ENCODE measurements at places on chromosomes 12 and 14.

DNA sequence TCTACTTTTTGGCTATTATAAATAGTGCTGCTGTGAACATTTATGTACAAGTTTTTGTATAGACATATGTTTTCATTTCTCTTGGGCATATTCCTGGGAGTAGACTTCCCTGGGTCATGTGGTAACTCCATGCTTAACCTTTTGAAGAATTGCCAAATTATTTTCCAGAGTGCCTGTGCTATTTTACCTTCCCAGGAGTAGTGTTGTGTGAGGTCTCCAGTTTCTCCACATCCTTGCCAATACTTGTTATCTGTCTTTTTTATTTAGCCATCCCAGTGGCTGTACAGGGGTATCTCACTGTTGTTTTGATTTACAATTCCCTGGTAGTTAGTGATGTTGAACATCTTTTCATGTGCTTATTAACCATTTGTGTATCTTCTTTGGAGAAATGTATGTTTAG, 18.9 kb downstream of the UBE3B start:
- H3K36me3 ChIP-seq = peaks cover 45% of the 10 kb centered on the region
- no peak overlapping the region for H3K4me3 ChIP-seq
- no peaks in the 10 kb centered on the region for H3K27me3 ChIP-seq
- peaks cover 2% of the 10 kb centered on the region for H3K4me1 ChIP-seq

GRCh38 chr12:52270541-52271070, 3.8 kb upstream of the KRT86 start:
- no peak for DNase-seq
- peaks cover 10% of the 10 kb centered on the region for H3K27me3 ChIP-seq
- H3K4me3 ChIP-seq = no peak overlapping the region
- no peak overlapping the region for H3K27ac ChIP-seq

- H3K27ac ChIP-seq = no peak overlapping the region
- no peak for DNase-seq
- H3K27me3 ChIP-seq = peaks cover 3% of the 10 kb centered on the region
- no peak overlapping the region for H3K4me3 ChIP-seq
- no peaks in the 10 kb centered on the region for H3K36me3 ChIP-seq
- H3K4me1 ChIP-seq = no peaks in the 10 kb centered on the region
Measured at GRCh38 chr14:94964931-94965330, 192.4 kb downstream of the DICER1 start.

DNA sequence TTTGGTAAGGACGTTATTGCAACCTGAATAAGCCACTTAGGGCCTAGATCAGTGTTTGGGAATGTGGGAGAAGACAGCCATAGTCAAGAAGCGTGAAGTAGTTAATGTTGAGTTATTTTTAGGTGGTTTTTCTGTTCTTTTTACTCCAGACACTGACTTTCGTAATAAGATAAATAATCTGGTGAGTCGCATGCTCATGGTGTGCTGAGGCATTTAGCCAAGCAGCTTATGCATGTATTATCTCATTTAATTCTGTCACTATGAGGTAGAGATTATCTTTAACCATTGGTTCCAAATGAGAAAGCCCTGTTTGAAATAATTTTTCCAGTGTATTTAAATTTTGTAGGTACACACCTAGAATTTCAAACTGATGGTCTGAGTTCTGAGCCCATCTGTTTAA, 67.3 kb downstream of the RCOR1 start:
- H3K4me1 ChIP-seq = peaks cover 1% of the 10 kb centered on the region
- peak; percentile 75 for DNase-seq
- no peaks in the 10 kb centered on the region for H3K36me3 ChIP-seq
- no peak overlapping the region for H3K27ac ChIP-seq

GRCh38 chr14:65329911-65330310, 82.6 kb upstream of the FUT8 start:
- no peaks in the 10 kb centered on the region for H3K27me3 ChIP-seq
- no peak for DNase-seq
- H3K36me3 ChIP-seq = no peaks in the 10 kb centered on the region
- no peak overlapping the region for H3K4me3 ChIP-seq
- H3K4me1 ChIP-seq = peaks cover 13% of the 10 kb centered on the region

DNA sequence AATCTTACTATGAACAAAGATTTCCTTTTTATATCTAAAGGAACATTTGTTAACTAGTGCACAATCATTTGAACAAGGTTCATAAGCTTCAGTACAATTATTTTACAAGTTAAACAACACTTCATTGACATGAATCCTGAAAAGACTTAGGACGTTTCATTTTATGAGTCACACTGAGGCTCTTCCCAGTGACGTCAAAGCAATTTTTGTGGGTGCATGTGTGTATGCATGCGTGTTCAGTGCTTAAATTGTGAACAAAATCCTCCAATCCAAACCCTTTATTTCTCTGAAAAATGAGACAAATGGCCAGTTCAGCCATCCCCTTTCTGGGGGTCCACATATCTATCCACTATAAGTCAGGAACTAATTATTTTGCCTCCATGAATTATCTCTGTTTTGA, 2.9 kb downstream of the LMNTD1 start:
- H3K36me3 ChIP-seq = no peaks in the 10 kb centered on the region
- no peaks in the 10 kb centered on the region for H3K27me3 ChIP-seq
- H3K4me1 ChIP-seq = peaks cover 6% of the 10 kb centered on the region
- DNase-seq = peak; percentile 85
- H3K4me3 ChIP-seq = no peak overlapping the region

- no peaks in the 10 kb centered on the region for H3K27me3 ChIP-seq
- DNase-seq = no peak
- peaks cover 46% of the 10 kb centered on the region for H3K36me3 ChIP-seq
Measured at GRCh38 chr12:46370380-46370734, 2.2 kb downstream of the SLC38A2 start.

GRCh38 chr14:63032076-63032475, 13.2 kb downstream of the KCNH5 start:
- H3K4me1 ChIP-seq = no peaks in the 10 kb centered on the region
- H3K27ac ChIP-seq = no peak overlapping the region
- H3K36me3 ChIP-seq = no peaks in the 10 kb centered on the region

- H3K27me3 ChIP-seq = no peaks in the 10 kb centered on the region
- peaks cover 2% of the 10 kb centered on the region for H3K4me1 ChIP-seq
- H3K27ac ChIP-seq = no peak overlapping the region
- DNase-seq = peak; percentile 82
- no peak overlapping the region for H3K4me3 ChIP-seq
- H3K36me3 ChIP-seq = no peaks in the 10 kb centered on the region
Measured at GRCh38 chr14:32560209-32560857, 231.2 kb downstream of the AKAP6 start.

DNA sequence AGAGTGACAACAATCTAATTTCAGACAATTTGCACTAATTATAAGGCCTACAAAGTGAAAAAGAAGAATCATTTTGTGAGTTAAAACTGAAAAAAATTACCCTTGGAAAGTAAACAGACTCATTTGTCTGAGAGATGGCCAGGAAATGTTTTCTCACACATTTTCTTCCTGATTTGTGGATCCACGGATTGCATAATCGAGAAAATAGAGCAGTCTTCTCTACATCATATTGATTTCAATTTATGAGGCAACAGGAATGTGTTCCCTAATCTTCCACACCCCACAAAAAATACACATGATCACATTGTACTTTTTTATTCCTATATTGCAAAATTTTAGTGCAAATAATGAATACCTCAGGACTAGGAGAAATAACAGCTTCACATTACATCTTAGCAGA, 160.8 kb downstream of the CCER1 start:
- no peaks in the 10 kb centered on the region for H3K27me3 ChIP-seq
- H3K36me3 ChIP-seq = no peaks in the 10 kb centered on the region
- H3K27ac ChIP-seq = no peak overlapping the region
- H3K4me3 ChIP-seq = no peak overlapping the region
- DNase-seq = no peak

GRCh38 chr12:46671102-46671501, 154.7 kb downstream of the SLC38A4 start:
- H3K4me1 ChIP-seq = peaks cover 2% of the 10 kb centered on the region
- no peak for DNase-seq
- no peak overlapping the region for H3K27ac ChIP-seq
- no peaks in the 10 kb centered on the region for H3K36me3 ChIP-seq

DNA sequence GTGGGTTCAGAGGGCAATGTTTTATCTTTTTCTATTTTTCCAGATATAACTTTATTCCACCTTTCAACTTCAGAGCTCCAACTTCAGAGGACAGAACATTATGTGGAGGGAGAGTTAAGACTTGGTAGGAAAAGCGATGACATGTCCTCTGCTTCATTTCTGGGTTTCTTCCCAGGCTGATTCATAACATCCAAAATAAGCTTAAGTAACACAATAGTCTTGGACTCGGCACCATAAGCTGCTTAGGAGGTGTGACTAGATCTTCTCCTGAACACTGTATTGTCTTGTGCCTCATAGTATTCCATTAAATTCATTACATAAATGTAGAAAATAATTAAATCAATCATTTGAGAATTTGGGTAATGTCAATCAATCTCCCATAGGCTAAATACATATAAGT, 95.5 kb upstream of the PDE3A start:
- no peak overlapping the region for H3K4me3 ChIP-seq
- no peak for DNase-seq
- no peak overlapping the region for H3K27ac ChIP-seq
- H3K27me3 ChIP-seq = no peaks in the 10 kb centered on the region

DNA sequence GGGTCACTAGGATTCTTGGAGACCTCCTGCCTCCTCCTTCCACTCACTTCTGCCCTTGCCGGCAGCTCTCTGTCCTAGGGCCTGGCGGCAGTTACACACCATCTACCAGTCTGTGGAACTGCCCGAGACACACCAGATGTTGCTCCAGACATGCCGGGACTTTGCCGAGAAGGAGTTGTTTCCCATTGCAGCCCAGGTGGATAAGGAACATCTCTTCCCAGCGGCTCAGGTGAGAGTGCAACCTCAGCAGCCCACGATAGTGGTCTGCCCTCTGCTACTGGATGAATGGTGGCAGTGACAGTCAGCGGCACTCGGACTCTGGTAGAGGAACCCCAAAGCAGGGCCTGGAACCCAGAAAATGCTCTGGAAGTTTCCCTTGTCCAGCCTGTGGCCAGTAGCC, 1.3 kb downstream of the ACADS start:
- no peak for DNase-seq
- no peak overlapping the region for H3K27ac ChIP-seq
- no peaks in the 10 kb centered on the region for H3K27me3 ChIP-seq

GRCh38 chr14:37203423-37203822, 5.7 kb downstream of the MIPOL1 start:
- no peaks in the 10 kb centered on the region for H3K4me1 ChIP-seq
- DNase-seq = no peak
- no peaks in the 10 kb centered on the region for H3K36me3 ChIP-seq
- H3K27ac ChIP-seq = no peak overlapping the region

GRCh38 chr12:121128908-121129810, 3.5 kb upstream of the P2RX7 start:
- no peaks in the 10 kb centered on the region for H3K36me3 ChIP-seq
- no peak overlapping the region for H3K4me3 ChIP-seq
- DNase-seq = peak; percentile 27
- peaks cover 12% of the 10 kb centered on the region for H3K27me3 ChIP-seq

- H3K4me3 ChIP-seq = peak overlapping the region; percentile 59
- H3K27ac ChIP-seq = peak overlapping the region; percentile 79
- no peak for DNase-seq
- H3K4me1 ChIP-seq = peaks cover 8% of the 10 kb centered on the region
- no peaks in the 10 kb centered on the region for H3K36me3 ChIP-seq
Measured at GRCh38 chr14:56118611-56119181, 485 bp downstream of the PELI2 start.

GRCh38 chr12:125221602-125222001, 156.4 kb downstream of the AACS start:
- H3K4me1 ChIP-seq = no peaks in the 10 kb centered on the region
- DNase-seq = no peak
- H3K36me3 ChIP-seq = no peaks in the 10 kb centered on the region
- H3K27ac ChIP-seq = no peak overlapping the region
- H3K27me3 ChIP-seq = no peaks in the 10 kb centered on the region

DNA sequence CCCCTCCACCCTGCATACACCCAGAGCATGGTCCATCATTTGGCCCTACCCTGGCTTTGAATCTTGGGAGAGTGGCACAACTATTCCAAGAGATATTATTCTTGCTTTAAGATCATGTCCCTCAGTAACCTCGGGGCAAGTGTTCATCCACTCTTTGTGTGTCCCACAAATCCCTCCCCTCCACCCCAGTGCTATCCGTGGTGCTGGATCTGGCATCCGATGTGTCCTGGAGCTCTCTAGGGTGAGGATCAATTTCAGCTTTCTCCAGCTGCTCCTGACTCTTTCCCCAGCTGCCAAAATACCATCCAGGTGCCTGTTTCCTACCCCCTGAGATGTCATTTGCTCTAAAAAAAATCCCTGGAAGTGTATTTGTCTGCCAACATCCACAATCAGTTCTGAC, 64.8 kb upstream of the CMKLR1 start:
- H3K36me3 ChIP-seq = no peaks in the 10 kb centered on the region
- H3K4me3 ChIP-seq = no peak overlapping the region
- H3K4me1 ChIP-seq = no peaks in the 10 kb centered on the region
- no peak overlapping the region for H3K27ac ChIP-seq
- DNase-seq = no peak
- H3K27me3 ChIP-seq = no peaks in the 10 kb centered on the region

GRCh38 chr14:36975834-36976233, 196.6 kb downstream of the SLC25A21 start:
- no peak overlapping the region for H3K27ac ChIP-seq
- H3K4me3 ChIP-seq = no peak overlapping the region
- H3K27me3 ChIP-seq = no peaks in the 10 kb centered on the region
- peaks cover 12% of the 10 kb centered on the region for H3K4me1 ChIP-seq
- DNase-seq = peak; percentile 25
- no peaks in the 10 kb centered on the region for H3K36me3 ChIP-seq

DNA sequence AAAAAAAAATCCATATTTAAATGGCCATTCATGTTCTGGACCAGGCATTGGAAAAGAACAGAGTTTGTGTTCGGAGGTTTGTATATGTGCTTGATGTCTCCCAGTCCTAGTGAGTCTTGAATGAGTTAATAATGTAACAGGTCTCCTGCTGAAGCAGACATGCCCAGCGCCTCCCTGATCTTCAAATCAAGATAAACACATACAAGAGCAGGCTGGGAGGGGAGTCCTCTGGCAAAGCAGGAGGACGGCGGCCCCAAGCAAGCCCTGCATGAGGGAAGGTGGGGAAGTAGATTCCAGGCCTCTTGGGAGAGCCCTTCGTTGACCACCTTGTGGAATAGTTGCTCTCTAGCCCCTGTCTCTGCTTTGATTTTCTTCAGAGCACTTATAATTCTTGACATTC, 156.3 kb downstream of the ZFP36L1 start:
- DNase-seq = no peak
- H3K27ac ChIP-seq = no peak overlapping the region
- no peak overlapping the region for H3K4me3 ChIP-seq
- H3K4me1 ChIP-seq = peaks cover 34% of the 10 kb centered on the region

DNA sequence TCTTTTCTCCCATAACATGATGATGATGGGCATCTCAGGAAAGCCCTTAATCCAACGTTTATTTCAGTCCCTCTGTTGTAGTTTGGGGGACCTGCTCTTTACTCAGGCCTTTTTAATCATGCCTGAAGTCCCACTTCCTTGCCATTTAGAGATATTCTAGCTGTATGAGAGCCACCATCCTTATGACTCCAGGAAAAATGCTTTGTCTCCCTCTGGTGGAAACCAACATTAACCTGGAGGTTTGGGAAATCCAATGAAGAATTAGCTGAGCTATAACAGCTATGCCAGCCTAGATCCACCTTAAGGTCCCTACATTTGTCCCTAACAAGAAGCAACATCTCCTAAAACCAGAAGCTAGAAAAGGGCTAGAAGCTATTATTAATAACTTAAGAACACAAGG, 1399.1 kb downstream of the LRFN5 start:
- H3K27me3 ChIP-seq = no peaks in the 10 kb centered on the region
- DNase-seq = peak; percentile 23
- H3K4me3 ChIP-seq = no peak overlapping the region
- no peaks in the 10 kb centered on the region for H3K36me3 ChIP-seq
- H3K27ac ChIP-seq = no peak overlapping the region

Measured in IMR-90 (cell line).